Ascending aorta (tissue), 2 donors: ENCODE measurements at places on chromosomes 12 and 14. TPM values are rescaled to one million over a fixed set of nuclear protein-coding genes. Genes with fewer than 3 reads are reported as not detected.

Gene GPR132
- not detected for total RNA-seq

Gene KIF21A
- total RNA-seq, result 1.3 TPM

Gene SDR9C7
- total RNA-seq, result not detected

Gene PIWIL1
- total RNA-seq, result not detected

GRCh38 chr14:91356181-91356763 lies 61.3 kb downstream of the CCDC88C start:
- no peak overlapping the region for H3K27ac ChIP-seq
- DNase-seq, result no peak
- no peaks in the 10 kb centered on the region for H3K4me1 ChIP-seq

DNA sequence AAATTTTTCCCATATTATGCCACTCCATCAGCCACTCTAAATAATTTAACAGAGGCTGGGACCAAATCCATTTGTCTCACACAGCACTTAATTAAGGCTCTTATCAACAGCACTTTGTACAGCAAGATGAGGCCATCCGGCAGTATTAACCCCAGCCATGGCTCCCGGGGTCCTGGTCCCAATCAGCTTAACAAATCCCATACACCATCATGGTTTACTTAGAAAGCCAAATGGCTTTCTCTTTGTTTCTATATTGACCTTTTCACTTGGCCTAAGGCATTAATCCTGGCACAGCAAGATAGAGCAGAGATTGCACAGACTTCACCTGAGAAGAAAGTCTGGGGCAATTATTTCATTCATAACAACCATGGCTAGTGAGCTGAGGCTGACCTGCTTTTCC lies 38.6 kb downstream of the SPTSSA start:
- no peaks in the 10 kb centered on the region for H3K36me3 ChIP-seq
- no peaks in the 10 kb centered on the region for H3K27me3 ChIP-seq
